ENCODE measurements at places on chromosomes 11 and 22.
A peak's percentile ranks its signal among the peaks of the same experiment; 100 is the strongest.

DNA sequence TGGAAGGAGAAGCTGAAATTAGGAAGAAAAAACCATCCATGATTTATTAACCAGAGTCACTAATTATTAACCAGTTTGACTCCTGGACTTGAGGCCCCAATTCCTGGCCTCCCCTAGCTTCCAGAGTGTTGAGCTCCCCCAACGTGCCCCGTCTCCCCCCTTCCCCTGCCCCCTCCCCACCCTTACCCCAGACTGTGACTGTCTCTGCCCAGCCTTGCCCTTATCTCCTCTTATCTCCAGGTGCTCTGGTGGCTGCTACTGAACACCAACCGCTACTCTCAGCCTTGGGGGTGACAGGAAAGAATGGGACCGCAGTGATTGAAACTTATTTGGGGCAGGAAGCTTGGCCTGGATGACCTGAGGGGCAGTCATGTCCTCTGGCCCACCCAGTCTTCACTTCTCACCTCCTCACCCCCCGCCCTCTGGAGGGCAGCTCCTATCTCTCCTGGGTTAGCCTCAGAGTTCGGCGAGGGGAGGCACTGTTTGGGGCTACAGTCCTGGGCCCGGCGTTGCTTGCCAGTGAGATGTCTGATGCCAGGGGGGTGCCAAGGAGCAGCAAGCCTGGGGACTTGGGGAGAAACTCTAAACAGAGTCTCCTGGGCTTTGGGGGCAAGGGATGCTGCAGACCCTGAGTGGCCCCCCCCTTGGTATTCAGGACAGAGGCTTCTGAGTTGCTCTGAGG, 15.5 kb downstream of the NECTIN1 start:
- no peak for DNase-seq

DNA sequence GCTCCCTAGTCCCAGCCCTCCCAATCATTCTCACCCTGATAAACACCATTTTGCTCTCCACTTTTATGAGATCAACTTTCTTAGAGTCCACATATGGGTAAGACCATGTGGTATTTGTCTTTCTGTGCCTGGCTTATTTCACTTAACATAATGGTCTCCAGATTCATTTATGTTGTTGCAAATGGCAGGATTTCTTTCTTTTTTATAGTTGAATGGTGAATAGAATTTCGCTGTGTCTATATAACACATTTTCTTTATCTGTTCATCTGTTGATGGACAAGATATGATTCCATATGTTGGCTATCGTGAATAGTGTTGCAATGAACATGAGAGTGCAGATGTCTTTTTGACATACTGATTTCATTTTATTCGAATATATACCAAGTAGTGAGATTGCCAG, 367.4 kb upstream of the ARHGAP42 start:
- no peak for DNase-seq

- DNase-seq: no peak
These were observed 51.8 kb downstream of the PARVA start for GRCh38 chr11:12429155-12429554.

DNA sequence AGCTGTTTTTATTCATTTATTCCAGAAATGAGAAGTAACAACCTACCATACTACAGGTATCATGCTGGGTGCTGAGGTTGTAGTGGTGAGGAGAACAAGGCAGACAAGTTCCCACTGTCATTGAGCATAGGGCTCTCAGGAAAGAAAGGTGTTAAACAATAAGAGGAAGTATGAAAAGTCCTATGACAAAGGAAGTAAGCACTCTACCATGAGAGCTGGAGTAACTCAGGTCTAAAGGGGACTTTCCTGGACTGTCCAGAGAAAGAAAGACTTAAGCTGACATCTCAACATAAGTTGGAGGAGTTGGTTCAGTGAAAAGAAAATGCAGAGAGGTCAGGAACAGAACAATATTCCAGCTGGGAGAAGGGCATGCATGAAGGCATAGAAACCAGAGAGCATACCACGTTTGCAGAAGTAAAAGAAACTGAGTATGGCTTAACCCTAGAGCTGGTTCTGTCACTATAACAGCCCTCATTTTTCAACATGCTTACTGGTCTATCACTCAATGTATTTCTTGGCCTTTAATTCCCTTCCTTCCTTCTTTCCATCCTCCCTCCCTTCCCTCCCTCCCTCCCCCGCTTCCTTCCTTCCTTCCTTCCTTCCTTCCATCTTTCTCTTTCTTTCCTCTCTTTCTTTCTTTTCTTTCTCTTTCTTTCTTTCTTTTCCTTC, 137.8 kb upstream of the BDNF start:
- DNase-seq: no peak

- DNase-seq: no peak
These were observed 116.7 kb upstream of the SERPIND1 start for GRCh38 chr22:20656902-20657836.

GRCh38 chr11:72471005-72471898, 36.9 kb upstream of the CLPB start:
- peak; percentile 86 for DNase-seq

DNA sequence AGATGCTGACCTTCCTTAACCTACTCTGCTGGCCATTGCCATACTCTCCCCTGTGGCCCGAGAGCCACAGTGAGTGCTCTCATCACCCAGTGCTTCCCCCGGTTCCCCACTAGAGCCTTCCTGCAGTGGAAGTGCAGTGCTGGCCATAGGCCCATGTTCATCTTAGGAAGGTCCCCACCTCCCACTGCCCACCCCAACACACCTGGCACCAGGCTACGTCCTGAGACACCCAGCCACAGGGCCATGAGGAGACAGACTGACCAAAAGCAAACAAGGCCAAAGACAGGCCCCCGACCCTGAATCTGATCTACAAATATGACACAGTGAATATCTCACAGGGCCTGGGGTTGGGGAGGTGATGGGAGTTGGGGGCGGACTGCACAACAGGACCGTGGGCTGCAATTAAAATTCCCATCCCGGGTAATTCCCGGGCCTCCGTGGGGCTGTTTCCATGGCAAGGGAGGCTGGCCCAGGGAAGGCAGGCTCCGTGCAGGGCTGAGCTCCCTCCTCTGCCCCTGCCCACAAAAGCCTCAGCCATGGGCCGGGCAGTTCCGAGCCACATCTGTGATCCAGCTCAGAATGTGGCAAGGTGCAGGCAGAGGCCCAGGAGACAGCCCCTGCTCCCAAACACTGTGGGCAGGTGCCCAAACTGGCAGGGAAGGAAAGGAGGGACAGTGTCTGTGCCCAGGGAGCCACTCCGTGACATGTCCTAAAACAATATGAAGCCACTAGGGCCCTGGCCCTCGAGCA, 5.1 kb upstream of the CHST1 start:
- DNase-seq: no peak

GRCh38 chr11:128125723-128126122, 461.6 kb downstream of the ETS1 start:
- no peak for DNase-seq

DNA sequence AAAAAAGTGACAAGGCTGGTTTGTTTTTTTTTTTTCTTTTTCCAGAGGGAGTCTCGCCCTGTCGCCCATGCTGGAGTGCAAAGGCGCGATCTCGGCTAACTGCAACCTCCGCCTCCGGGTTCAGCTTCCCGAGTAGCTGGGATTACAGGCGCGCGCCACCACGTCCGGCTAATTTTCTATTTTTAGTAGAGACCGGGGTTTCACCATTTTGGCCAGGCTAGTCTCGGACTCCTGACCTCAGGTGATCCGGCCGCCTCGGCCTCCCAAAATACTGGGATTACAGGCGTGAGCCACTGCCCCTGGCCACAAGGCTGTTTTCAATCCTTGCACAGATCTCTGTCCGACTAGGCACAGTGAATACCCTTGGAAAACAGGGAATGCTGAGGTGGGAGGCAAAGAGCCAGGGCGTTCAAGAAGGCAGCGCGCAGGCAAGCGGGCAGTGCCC, 566 bp downstream of the ATP6V1E1 start:
- DNase-seq: peak; percentile 30

GRCh38 chr11:104618954-104619353, 279.3 kb downstream of the CASP12 start:
- no peak for DNase-seq

DNA sequence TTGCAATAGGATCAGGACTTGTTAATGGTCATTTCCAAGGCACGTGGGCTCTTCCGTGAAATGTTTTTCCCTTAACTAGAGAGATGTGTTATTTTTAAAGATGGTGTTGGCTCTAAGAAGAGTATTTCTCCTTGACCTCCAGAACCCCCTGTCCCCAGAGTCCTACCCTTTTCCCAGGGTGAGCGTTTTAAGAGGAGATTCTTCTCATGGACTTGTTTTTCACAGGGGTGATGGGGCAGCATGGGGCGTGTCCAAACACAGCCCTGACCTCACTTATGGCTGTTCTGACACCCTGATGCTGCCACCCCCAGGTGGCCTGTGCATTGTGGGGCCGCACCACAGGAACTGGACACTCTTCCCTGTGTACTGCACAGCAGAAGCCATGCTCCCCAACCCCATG, 335.7 kb downstream of the TBC1D22A start:
- no peak for DNase-seq

DNA sequence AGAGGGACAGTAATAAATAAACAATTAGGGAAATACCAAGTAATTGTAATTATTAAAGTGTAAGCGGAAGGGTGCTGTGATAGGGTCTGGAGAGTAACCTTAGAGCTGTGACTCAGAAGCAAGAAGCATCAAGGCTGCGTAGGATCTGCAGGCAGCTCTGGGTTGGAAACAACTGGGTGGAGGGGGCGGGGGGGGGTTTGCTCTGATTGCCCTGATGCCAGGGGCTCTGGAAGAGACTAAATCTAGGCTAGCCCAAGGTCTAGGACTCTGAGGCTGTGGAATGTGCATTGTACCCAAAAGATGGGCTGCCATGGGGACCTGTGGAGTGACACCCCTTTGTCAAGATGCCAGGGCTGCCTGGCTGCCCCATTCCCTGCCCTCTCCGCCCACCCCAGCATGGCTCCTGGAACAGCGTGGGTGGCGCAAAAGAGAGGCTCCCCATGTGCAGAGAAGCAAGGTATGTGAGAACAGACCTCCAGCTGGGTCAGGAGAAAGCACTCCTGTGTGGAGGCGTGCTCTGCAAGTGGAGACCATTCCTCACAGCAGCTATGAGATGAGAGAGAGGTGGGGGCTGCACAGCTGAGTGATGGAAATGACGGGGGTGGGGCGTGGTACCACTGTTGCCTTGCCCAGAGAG, 101.1 kb upstream of the CRYBB3 start:
- DNase-seq: peak; percentile 45

DNA sequence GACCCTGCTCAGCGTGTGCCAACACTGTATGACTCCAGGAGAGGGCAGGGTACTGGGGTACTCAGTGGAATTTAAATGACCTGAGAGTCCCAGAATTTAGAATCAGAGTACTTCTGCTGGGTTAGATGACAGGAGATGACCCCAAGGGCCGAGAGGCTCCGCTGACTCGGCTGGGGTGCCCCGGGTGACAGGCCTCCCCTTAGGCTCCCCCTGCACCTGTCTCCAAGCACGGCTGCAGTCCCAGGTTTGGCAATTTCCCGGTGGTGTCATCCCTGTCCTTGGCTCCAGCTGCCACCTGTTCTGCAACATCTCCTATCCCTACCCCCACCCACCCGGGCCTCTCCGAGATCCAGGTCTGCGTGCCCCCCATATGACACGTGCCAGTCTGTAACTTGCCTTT, 1.3 kb downstream of the ACTN3 start:
- DNase-seq: no peak

DNA sequence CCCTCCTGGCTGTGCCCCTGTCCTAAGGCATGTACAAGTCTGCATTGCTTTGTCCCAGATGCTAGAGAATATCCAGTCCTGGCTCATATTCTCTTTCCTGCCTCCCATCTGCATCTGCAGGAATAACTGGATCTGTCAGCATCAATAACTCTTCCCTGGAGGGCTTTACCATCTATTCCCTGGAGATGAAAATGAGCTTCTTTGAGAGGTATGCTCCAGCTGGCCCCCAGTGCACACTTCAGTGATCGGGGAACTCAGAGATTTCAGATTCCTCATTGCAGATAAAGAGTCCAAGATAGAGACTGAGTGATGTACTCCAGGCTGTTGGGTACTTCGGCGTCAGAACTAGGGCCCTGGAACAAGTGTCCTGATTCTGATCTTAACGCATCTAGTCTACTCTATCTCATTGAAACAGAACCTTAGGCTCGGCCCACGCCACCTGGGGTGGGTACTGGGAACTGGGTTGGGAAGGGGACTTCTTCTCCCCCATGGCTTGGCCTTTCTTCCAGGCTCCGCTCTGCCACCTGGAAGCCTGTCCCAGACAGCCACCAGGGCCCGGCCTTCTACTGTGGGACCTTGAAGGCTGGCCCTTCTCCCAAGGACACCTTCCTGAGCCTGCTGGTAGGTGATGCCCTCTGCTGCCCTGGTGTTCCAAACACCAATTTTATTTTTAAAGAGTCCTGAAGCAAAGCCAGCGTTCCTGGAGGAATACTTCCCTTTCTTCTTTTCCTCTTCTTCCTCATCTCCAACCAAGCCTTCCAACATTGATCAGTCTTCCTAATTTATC, 17.8 kb upstream of the GLB1L2 start:
- DNase-seq: no peak

GRCh38 chr22:43500792-43501785, 89.3 kb downstream of the MPPED1 start:
- DNase-seq: no peak

DNA sequence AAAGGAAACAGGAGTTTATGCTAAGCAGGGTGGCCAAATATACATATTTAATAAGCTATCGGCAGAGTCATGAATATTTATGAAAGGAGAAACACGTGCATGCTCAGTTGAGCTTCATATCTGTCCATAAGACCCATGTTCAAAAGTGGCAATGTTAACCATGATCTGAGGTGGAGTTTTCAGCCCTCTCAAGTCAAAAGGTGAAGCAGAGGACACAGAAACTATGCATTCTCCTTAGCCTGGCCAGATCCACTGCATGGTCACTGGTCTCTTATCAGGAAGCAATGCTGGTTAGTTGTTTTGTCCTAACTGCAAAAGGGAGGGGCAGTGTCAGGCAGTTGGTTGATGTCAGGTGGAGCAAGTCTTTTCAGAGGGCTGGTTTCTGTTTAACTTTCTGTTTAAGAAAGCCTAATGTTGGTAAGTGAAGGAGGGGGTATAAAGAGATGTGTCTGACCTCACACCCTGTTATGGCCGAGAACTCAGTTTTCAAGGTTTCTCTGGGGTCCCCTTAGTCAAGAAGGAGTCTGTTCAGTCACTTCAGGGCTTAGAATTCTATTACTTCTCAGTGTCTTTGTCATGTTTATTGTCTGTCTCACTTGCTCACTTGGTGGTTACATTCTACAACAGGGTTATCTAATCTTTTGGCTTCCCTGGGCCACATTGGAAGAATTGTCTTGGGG, 5.5 kb upstream of the SELENOH start:
- peak; percentile 43 for DNase-seq

- DNase-seq: no peak
These were observed 594 bp downstream of the NRXN2 start for GRCh38 chr11:64722141-64723065.

GRCh38 chr22:20245577-20246367, 22.3 kb downstream of the RTN4R start:
- DNase-seq: peak; percentile 25

- DNase-seq: no peak
These were observed 41.9 kb downstream of the CTTN start for GRCh38 chr11:70440206-70440605.

GRCh38 chr22:42792909-42793847, 63.9 kb downstream of the ARFGAP3 start:
- DNase-seq: no peak

DNA sequence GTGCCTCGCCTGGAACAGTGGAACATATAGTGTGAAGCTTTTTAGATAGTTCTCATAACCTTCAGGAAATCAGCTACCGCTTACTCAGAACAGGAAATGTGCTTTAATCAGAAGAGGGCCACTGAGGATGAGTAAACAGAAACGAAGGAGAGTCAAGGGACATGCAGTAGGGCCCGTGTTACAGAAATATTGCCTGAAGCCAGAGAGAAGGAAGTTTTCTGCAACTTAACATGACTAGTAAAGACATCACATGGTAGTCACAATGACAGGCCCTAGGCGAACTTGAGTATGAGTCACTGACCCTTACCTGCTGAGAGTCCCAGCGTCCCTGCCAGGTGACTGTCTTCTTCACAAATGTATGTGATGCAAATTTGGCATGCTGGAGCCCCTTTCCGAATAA, 39.4 kb downstream of the CARD18 start:
- no peak for DNase-seq

Measured in ELF-1 (cell line).